ENCODE measurements at places on chromosomes 2 and 18.
A peak's percentile ranks its signal among the peaks of the same experiment; 100 is the strongest.

DNA sequence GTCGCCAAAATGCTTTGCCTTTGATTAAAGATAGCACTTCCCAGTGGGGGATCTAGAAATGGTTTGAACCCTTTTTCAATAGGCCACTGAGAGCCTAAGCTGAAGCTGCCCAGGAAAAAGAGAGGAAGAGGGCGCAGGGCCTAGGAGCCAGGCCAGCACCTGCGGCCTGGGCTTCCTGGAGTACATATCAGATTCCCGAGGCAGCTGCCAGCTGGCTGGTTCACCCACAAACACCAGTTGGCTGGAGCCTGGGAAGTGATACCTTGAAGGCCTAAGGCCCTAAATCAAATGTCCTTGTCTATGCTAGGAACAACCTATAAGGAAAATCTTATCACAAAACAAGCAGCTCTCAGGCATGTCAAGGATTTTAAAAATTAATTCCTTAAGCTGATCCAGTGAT lies 37.1 kb downstream of the ANKRD44 start:
- no peak overlapping the region for H3K4me3 ChIP-seq
- peak; percentile 78 for DNase-seq
- H3K27ac ChIP-seq, result peak overlapping the region; percentile 30
- no peaks in the 10 kb centered on the region for H3K27me3 ChIP-seq
- peaks cover 19% of the 10 kb centered on the region for H3K4me1 ChIP-seq

DNA sequence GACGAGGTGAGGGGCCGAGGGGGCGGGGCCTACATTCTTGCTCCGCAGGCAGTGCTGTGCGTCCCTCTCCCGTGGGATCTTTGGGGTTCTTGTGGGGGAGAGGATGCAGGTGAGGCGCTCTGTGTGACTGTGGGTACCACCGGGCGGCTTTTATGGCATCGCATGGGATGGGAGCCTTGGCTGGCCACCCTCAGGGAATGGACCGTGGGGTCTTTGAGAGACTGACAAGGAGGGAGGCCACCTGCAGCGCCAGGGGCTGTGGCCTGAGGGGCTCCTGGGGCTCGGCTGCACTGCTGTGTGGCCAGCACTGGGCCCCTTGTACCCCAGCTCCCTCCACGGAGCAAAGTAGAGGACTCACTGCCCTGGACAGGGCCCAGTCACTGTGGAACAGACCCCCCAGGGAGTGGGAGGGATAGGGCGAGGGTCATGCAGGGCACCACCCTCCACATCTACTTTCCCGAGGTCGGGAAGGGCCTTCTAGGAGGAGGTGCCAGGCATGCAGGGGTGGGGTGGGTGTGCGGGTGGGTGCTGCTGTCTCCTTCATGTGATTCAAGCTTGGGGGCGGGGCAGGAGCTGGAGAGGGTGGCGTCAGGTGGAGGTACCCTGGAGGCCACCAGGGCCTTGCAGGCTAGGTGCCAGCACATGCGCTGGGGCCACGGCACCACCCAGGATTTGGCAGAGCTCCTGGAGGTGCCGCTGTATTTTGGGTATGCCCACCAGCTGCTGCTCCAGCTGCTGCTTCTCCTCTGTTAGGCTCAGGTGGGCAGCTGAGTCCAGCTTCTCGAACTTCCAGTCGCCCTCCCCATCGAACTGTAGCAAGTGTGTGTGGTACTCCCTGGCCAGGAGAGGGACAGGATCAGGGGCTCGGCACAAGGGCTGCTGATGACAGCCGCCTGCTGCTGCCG lies 1072.4 kb downstream of the RPIA start:
- H3K27me3 ChIP-seq, result peaks cover 5% of the 10 kb centered on the region
- no peak overlapping the region for H3K27ac ChIP-seq
- H3K36me3 ChIP-seq, result no peaks in the 10 kb centered on the region
- no peaks in the 10 kb centered on the region for H3K4me1 ChIP-seq
- DNase-seq, result peak; percentile 20
- no peak overlapping the region for H3K4me3 ChIP-seq

GRCh38 chr2:216139884-216140283 lies 30.7 kb downstream of the XRCC5 start:
- no peak overlapping the region for H3K4me3 ChIP-seq
- no peaks in the 10 kb centered on the region for H3K27me3 ChIP-seq
- DNase-seq, result peak; percentile 51
- no peak overlapping the region for H3K27ac ChIP-seq
- H3K4me1 ChIP-seq, result no peaks in the 10 kb centered on the region

- H3K27me3 ChIP-seq, result no peaks in the 10 kb centered on the region
- DNase-seq, result no peak
- no peaks in the 10 kb centered on the region for H3K36me3 ChIP-seq
- no peaks in the 10 kb centered on the region for H3K4me1 ChIP-seq
Measured at GRCh38 chr2:30503695-30504052, 56.6 kb downstream of the LCLAT1 start.

Measured in body of pancreas (tissue), 4 donors.